T-helper 1 cell (primary cell): ENCODE measurements at places on chromosomes 12 and 14.

DNA sequence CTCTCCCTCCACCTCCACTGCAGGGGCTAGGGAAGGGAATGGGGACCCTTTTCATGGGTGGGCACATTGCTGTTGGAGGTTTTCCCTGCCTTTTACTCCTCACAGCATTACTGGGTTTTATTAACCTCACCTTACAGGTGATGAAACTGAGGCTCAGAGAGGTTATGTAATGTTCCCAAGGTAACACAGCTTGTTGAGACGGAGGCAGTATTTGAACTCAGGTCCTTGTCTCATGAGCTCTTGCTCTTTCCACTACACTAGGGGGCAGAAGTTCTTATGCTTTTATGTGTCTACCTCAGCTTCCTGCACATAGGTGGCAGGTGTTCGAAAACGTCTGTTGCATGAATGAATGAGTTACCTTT lies 11.7 kb downstream of the CISTR start:
- DNase-seq, result no peak

- DNase-seq, result no peak
Observed at GRCh38 chr12:58416236-58416635, 474.9 kb downstream of the ATP23 start.

DNA sequence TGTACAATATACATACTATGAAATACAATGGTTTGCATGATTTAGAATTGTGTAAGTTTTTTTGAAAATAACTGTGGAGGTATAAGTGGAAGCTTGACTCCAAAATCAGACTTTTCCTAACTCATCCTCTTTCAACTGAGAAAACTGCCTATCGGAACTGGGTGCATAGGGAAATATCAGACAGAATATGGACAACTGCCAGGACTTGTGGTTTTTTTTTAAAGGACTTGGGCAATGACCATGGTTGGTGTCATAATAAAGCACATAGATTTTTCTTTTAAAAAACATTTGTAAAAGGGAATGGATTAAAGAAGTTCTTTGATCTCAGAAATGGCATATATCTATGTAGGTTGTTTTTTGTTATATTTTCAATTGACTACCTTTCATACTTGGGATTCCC lies 53.3 kb upstream of the LRRK2 start:
- DNase-seq, result no peak

DNA sequence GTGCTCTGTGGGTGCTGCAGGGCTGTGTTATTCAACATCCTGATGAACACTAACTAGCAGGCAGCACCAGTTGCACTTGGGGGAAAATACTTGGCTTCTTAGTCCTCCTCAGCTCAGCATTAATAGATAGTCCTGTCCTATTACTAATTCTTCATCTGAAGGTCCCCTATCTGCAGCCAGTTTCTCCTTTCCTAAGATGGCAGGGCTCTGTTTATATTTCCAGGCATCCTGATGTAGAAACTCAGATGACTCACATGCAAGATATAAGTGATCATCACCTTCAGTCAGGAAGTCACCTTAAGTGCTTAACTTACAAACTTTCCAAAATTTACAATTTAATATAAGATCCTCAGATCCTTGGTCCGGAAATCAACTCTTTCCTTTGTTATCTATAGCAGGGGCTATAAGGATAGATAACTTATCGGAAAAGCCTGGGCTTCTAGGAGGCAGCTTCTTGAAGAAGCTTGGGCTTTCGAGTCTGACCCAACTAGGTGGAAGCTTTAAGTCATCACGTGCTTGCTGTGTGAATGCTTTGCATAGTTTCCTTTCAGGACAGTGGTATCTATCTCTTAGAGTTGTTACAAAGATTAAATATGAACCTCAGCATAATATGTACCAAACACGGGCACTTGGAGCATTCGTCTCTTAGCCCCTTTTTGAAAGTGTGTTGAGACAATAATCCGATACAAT lies 181.0 kb upstream of the GRIP1 start:
- no peak for DNase-seq

DNA sequence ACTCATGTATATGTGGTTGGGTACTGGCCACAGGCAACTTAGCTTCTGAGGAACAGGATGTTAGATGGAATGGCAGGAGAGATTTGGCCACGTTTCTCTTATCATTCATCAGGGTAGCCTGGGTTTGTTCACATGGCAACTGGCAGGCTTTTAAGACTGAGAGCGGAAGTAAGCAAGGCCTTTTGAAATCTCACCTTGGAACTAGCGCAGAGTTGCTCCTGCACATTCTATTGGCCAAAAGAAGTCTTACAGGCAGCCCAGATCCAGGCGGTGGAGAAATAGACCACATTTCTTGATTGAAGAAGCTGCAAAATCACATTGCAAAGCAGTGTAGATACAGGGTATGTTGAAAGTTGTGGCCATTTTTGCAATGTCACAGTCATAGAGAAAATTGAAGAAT lies 3.7 kb downstream of the CLEC4A start:
- peak; percentile 15 for DNase-seq

GRCh38 chr12:5581019-5581418 lies 149.1 kb downstream of the NTF3 start:
- no peak for DNase-seq
